ENCODE measurements at places on chromosomes 1 and 21. TPM values are rescaled to one million over a fixed set of nuclear protein-coding genes. Genes with fewer than 3 reads are reported as not detected.

Gene NOTCH2NLA
- 6.2 TPM for total RNA-seq

DNA sequence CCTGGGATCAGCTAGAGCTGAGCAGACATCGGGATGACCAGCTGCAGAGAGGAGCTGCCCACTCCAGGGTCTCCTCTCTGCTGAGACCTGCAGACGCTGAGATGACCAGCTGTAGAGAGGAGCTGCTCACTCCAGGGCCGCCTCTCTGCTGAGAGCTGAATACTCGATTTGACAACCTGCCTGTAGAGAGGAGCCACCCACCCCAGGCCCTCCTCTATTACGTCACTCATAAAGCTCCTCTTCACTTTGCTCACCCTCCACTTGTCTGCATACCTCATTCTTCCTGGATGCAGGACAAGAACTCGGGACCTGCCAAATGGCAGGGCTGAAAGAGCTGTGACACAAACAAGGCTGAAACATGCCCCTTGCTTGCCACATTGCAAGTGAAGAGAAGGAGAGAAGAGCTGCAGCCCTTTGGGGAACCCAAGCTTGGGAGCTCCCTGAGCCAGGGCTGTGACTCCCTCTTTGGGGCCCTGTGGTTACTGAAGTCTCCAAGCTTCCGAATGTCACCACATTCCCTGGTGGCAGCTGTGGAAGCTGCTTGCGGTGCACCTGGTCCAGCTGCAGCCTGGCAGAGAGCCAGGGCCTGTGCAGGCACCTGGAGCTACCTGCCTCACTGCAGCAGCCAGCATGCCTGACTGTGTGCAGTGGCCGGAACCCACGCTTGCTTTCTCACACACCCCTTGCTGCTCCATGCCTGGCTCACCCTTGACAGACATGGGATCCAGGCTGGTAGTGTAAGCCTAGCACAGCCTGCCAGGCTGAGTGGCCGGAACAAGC lies 59.6 kb downstream of the CC2D1B start:
- DNase-seq: no peak

DNA sequence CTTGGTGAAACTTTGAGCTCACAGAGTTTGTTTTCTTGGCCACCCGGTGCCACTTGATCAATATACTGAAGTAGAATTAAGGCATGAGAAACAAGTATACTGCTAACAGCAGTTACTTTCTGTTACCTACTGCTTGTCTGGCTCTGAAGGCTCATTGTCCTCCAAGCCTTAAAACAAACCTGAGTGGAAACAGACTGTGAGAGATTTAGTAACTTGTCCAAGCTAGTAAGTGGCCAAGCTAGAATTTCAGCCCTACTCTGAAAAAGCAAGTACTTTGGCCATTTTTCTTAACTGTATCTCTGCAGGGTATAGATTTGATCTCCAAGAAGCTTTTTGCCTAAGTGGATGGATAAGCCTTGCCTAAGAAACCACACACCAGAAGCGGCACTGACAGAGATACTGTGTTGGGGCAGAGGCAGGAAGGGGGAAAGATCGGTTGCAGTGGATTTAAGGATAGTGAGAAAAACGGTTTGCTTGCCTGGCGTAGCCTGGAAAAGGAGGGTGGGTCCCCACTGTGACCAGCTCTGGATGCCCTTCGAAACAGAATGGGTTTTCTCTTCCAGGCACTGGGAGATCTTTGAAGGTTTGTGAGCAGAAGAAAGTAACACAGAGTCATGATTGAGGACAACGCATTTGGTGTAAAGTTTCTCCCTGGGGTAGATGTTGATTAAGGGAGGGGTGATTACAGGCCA lies 2.1 kb upstream of the MACO1 start:
- DNase-seq: no peak

DNA sequence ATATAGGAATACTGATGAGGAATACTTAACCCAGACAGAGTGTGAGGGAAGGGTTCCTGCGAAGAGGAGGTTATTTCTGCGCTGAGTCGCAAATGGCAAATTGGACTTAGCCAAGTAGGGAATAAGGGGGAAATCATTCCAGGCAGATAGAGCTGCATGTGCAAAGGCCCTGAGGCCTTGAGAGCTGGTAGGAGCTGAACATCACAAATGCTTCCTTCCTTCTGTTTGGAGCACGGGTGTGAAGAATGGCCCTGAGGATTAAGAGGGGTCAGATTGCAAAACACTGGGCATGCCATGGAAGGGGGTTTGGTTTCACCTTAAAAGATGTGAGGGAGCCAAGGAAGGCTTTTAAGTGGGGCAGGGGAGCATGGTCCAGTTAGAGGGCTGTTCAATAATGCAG lies 12.4 kb downstream of the IER5 start:
- DNase-seq: no peak

Gene ERO1B
- total RNA-seq: 3.5 TPM

Gene DAB1
- total RNA-seq: 11.8 TPM

DNA sequence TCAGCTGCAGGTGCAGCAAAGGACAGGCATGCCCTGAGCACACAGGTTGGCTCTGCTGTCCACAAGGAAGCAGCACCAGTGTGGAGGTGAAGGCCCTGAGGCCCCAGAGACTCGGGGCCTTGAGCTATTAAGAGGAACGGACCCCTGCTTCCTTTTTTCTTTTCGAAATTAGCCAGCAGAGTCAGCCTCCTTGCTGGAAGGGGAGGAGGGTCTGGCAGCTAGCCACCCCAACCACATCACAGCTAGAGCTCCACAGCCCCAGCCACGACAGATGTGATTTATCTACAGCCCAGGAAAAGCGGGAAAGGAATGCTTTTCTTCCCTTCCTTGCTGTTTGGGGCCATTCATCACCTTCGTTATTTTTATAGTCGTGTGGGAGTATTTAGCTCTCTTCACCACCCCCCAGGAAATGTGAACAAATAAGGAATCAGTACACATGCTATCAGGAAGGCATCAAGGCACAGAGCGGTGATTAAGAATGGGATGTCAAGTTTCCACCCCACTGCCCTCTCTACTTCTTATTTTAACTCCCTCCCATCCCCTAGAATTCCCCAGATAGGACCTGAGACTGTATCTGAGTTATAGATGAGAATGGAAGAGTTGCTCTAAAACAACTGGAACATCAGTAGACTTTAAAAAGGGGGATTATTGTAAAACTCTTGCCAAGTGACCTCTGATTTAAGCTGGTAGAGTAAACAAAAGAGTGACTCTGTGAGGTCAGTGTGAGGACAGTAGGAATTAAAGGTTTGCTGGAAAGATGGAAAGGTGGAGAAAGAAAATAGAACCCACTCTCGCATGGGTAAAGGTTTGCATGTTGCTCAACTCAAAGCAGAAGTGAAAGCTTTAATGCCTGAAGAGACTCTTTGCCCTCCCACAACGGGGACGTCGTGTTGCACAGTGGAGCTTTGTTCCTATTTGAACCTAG lies 224.7 kb upstream of the GJB5 start:
- no peak for DNase-seq
